ENCODE measurements at places on chromosomes 12 and 14.

- DNase-seq: no peak
Measured at GRCh38 chr14:96956464-96957239, 159.5 kb downstream of the VRK1 start.

GRCh38 chr14:90545966-90546751 is 149.3 kb downstream of the CALM1 start:
- no peak for DNase-seq

DNA sequence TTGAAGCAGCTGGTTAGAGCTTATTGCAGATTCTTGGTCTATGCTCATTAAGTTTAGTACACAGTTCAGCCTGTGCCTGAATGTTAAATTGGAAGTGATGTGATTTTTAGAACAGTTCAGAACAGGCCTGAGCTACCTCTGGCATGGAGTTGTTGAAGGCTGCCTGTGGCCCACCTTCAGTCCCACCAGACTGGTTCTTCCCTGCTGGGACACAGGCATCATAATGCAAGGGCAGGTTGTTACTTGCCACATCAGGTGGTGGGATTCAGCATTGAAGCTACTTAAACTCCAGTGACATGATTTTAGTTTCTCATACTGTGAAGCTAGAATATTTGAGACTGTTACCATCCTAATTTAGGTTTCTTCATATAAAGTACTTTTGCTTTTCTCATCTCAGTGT is 49.4 kb downstream of the PROX2 start:
- no peak for DNase-seq

GRCh38 chr12:21571046-21571445 is 33.6 kb downstream of the GYS2 start:
- DNase-seq: no peak

GRCh38 chr14:25095736-25096437 is 45.9 kb upstream of the STXBP6 start:
- DNase-seq: peak; percentile 24

- peak; percentile 11 for DNase-seq
Measured at GRCh38 chr12:7642876-7643309, 22.8 kb downstream of the APOBEC1 start.

- DNase-seq: no peak
Measured at GRCh38 chr14:82180139-82180538, 646.5 kb upstream of the SEL1L start.

DNA sequence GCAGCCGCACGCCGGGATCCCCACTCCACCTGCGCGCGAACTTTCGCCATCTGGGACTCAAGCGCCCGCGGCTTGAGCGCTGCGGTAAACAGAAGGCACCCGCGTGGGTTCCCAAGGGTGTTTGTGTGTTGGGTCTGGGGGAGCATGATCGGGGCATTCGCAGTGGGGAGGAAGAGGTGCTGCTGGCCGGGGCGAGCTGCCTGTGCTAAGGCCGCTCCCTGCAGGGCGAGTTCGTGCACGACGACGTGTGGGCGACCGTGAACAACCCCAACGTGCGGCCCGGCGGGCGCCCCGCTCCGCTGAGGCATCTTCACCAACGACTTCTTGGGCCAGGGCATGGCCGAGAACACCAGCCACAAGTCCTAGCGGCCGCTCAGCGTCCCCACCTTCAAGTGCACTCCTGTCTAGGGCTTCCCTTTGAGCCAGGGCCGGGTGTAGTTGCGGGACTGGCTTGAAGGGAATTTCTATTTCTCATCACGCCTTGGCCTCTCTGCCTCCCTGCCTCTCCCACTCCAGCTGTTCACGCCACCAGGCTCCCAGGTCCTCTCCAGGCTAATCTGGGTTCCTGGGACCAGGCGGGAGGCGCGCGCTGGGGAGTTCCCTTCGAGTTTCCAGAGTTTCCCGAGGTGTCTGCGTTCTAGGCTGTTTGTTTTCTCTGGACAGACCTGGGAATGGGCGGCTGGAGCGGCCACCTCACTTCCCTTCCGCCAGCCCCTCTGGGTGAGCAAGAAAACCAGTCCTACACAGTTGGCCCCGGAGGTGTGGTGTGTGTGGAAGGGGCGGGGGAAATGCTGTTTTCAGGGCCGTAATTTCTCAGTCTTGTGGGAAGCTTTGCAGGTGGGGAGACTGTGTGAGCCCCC is 417.8 kb upstream of the TMTC1 start:
- DNase-seq: no peak

GRCh38 chr12:12440784-12441428 is 84.0 kb downstream of the BORCS5 start:
- DNase-seq: no peak

DNA sequence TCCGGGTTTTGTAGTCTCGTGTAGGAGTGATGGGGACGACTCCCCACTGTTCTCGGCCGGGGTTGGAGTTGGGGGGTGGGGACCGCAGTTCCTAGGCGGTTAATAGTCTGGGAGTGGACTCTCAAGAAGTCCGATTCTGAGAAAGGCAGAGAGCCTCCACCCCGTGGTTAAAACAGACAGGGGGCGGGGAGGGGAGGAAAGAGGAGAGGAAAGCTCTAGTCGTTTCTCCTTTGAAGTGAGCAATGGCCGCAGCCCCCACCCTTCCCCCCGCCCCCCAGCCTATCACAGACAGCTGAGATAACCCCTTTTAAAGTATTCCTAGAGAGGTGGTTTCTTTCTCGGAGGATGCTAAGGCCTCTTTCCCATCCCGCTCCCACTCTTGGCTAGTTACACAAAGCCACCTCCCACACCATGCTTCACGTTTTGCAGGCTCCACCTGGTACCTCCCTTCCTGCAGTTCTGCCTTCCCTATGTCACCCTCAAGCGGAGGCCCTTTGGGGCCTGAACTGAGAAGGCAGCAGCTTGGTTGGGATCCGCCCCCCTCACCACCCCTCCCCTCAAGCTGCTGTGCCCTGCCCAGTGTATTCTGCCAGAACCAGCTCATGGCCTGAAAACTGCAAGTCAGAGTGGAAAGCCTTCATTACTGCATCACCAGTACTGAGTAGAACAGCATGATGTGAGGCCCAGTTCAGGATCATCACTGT is 853 bp downstream of the USP5 start:
- peak; percentile 58 for DNase-seq

DNA sequence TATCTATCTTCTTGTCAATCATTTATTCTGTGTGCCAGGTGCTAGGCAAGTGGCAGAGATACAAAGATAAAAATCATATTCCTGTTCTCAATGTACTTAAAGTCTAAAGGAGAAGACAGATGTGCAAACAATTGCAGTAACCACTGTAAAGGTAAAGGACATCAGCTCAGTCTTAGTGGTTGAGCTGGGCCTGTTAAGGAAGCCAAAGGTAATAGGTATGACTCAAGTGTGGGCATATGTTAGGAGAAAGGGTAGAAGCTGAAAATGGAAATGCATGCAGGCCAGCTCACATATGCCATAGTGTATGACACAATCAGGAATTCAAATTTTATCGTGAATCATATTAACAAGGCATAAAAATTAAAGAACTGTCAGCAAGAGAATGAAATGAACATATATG is 49.8 kb downstream of the FAR2 start:
- no peak for DNase-seq

DNA sequence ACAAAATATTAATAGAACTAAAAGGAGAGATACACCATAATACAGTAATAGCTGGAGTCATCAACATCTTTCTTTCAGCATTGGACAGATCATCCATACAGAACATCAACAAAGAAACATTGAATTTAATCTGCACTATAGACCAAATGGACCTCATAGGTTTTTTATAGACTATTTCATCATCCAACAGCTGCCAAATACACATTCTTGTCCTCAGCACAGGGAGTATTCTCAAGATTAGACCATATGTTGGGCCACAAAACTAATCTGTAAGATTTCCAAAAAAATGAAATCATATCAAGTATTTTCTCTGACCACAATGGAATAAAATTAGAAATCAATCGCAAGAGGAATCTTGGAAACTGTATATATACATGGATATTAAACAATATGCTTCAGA is 86.9 kb downstream of the FSCB start:
- DNase-seq: peak; percentile 4

DNA sequence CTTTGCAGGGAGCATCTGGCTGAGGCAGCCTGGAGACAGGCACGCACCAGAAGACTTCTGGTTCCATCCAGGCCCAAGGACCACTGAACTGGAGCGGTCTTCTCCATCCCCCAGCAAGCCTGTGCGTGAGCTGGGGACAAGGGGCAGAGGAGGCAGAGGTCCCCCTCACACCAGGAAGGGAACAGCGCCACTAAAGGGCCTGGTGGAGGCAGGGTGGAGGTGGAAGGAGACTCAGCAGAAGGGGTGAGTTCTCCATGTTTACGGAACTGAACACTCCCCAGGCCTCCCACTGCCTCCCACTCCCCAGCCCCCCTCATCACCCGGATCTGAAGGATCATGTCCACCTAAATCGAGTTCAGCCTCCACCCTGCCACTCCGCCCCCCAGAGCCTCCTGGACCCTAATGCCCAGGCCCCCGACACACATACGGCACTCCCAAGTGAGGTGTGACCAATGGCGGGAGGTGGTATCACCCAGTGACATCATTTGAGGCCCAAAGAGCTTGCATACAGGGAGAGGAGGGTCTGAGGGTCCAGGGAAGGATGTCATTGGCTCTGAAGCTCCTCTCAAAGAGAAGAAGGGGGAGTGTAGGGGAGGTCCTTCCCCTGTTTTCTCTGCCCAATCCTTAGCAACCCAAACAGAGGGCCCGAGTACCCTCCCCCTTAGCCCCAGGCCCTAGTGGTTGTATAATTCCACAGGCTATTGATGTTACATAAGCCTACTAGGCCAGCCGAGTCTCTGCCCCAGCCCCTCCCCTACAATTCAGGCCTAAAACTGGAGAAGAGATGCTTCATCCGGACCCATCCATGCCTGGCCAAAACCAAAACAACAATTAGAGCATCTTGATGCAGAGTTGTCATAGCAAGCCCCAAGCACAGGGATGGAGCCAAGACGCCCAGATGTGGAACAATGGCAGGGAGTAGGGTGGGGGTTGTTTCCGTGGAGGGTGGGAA is 1.0 kb downstream of the FAIM2 start:
- no peak for DNase-seq

- DNase-seq: peak; percentile 57
Measured at GRCh38 chr14:96038920-96039632, at the start of gene C14orf132. Gene C14orf132 (plus strand): TSS chr14:96039362. CDS start chr14:96039501, 139 bp downstream.

- no peak for DNase-seq
Measured at GRCh38 chr12:8446642-8447547, 8.9 kb upstream of the CLEC6A start.

GRCh38 chr12:10184261-10184843 is 5.5 kb downstream of the TMEM52B start:
- peak; percentile 76 for DNase-seq

- no peak for DNase-seq
Measured at GRCh38 chr12:95136598-95136997, 63.2 kb upstream of the NR2C1 start.

DNA sequence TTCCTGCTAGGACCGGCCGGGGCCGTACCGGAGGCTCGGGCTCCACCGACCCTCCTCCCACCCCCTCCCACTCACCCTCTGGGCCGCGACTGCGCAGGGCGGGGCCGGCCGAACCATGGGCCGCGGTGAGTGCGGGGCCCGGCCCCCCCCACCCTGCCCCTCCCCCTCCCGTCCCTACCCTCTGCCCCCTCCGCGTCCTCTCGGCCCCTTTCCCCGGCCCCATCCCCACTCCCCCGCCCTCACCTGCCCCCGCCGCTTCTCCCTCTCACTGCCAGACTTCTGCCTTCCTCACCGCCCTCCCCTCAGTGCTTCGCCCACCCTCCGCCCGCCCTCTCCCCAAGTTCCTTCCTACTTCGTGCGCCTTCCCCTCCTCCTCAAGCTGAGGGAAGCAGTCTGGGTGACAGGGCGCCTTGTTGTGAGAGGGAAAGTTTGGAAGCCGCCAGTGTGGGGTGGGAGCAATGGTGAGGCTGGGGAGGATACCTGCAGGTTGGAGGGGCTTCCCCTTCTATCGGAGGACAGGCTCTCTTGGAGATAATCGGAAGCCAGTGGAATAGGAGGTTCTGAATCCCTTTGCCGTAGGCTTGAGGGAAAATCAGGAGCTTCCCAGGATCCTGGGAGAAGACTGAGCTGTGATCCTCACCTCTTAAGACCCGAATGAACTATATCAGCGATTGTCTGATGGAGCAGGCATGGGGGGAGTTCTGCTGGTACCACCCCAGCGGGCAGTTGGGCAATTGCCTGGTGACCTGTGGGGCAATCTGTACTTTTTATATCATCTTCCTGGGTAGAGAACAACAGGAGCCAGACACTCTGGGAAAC is 472 bp downstream of the MBD6 start:
- peak; percentile 57 for DNase-seq

- DNase-seq: no peak
Measured at GRCh38 chr14:104401785-104402184, 177.8 kb upstream of the C14orf180 start.

DNA sequence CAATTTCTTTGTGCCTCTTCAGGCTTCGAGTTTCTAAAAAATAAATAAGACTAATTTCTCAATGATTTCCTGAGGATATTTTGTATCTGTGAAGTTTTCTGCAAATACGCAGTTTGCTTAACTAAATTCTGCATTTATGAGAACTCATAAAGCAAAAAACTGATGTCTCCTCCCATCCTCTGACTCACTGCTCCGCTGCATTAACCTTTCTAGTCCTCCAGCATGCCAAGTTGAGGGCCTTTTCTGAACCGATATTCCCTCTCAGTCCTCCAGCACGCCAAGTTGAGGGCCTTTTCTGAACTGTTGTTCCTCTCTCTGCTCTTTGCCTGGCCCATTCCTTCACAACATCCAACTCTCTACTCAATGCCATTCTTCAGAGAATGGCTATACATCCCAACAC is 3.2 kb downstream of the IPO8 start:
- no peak for DNase-seq

GRCh38 chr12:95191060-95191696 is 26.1 kb downstream of the FGD6 start:
- no peak for DNase-seq

DNA sequence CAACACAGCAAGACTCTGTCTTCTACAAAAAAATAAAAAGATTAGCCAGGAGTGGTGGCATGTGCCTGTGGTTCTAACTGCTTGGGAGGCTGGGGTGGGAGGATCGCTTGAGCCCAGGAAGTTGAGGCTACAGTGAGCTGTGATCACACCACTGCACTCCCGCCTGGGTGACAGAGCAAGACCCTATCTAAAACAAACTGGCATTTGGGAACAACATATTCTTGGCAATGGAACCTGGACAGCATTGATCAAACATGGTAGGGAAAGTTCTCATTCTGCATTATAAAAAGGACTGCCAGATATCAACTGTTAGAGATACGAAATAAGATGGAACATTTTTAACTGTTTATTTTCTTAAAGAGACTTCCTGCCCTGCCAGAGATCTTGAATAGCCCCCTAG is 81.5 kb downstream of the PPP2R5C start:
- DNase-seq: no peak
